ENCODE measurements at places on chromosomes 12 and 14. TPM values are rescaled to one million over a fixed set of nuclear protein-coding genes. Genes with fewer than 3 reads are reported as not detected.

C1QL4 gene
- total RNA-seq: 6.5 TPM

DLK1 gene
- 0.38 TPM for total RNA-seq

BRI3BP gene
- 18.9 TPM for total RNA-seq

CD4 gene
- total RNA-seq: not detected

AMN gene
- total RNA-seq: 0.33 TPM

AKAP3 gene
- 0.18 TPM for total RNA-seq

STRAP gene
- total RNA-seq: 185 TPM

RNASE7 gene
- not detected for total RNA-seq

TAC3 gene
- total RNA-seq: not detected

ATN1 gene
- total RNA-seq: 72.4 TPM

TRIM9 gene
- total RNA-seq: 10.5 TPM

KRT74 gene
- total RNA-seq: not detected

P2RX7 gene
- total RNA-seq: not detected

RAPGEF3 gene
- total RNA-seq: 0.81 TPM

KITLG gene
- total RNA-seq: 12.1 TPM

SOAT2 gene
- total RNA-seq: 0.18 TPM

MYRFL gene
- not detected for total RNA-seq

APOF gene
- not detected for total RNA-seq

TTC8 gene
- total RNA-seq: 40.8 TPM

COX8C gene
- total RNA-seq: not detected

SIX6 gene
- total RNA-seq: not detected

HHIPL1 gene
- 0.34 TPM for total RNA-seq

KRT83 gene
- total RNA-seq: 6.5 TPM

TEDC1 gene
- total RNA-seq: 50.5 TPM

GZMH gene
- not detected for total RNA-seq

GLIPR1L1 gene
- not detected for total RNA-seq

HOXC4 gene
- total RNA-seq: 4.3 TPM

NRXN3 gene
- 0.75 TPM for total RNA-seq

C12orf60 gene
- total RNA-seq: 1.8 TPM

TAS2R50 gene
- not detected for total RNA-seq

All from A549 treated with CORT108297 at 1 μM for 4 hours (cell line).